ELR (cell line): ENCODE measurements at places on chromosomes 12 and 14.

DNA sequence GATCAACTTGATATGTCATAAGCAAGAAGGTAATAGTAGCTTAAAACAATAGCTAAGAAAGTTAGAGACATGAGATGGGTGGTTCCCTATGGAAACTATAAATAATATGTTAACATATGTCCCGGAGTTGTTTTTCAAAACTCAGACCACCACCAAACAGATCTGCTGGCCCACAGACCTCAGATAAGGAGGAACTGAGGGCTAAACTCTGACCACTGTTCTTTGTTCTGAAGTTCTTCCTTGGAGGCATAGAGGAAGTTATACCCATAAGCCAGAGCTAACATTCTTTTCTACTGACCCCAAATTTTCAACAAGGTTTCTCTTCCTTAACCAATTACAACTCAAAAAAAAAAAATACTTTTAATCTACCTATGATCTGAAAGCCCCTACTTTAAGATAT lies 156.1 kb upstream of the FSCB start:
- DNase-seq, result no peak

- DNase-seq, result no peak
Measured at GRCh38 chr14:100374270-100374669, 51.1 kb downstream of the SLC25A47 start.

DNA sequence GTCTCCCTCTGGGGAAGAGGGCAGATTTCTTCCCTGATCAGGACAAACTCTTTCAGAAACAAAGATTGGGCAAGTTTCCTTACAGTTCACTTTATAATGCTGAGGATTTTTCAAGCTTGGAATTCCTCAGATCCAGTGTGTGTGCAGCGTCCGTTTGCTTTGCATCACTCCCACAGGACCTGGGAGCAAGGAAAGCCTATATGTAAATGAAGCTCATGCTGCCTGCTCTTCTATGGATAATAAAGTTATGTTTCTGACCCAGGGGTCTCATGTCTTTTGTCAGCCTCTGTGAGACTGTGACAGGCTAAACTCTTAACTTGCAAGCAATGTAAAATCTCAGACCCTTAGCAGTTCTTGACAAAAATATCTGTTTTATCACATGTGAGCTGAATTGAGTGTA lies 41.6 kb downstream of the TRHDE start:
- no peak for DNase-seq

DNA sequence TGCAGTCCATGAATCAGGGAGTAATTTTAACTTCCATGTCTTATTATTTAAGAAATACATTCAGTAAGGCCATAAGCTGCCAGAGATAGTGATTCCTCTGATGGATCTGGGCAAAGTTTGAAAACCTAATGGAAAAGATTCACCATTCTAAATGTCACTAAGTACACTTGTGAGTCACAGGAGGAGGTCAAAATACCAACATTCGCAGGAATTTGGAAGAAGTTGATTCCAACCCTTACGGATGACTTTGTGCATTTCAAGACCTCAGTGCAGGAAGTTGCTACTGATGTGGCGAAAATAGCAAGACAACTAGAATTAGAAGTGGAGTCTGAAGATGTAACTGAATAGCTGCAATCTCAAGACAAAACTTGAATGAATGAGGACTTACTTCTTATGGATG lies 69.8 kb downstream of the OSBPL8 start:
- peak; percentile 9 for DNase-seq

DNA sequence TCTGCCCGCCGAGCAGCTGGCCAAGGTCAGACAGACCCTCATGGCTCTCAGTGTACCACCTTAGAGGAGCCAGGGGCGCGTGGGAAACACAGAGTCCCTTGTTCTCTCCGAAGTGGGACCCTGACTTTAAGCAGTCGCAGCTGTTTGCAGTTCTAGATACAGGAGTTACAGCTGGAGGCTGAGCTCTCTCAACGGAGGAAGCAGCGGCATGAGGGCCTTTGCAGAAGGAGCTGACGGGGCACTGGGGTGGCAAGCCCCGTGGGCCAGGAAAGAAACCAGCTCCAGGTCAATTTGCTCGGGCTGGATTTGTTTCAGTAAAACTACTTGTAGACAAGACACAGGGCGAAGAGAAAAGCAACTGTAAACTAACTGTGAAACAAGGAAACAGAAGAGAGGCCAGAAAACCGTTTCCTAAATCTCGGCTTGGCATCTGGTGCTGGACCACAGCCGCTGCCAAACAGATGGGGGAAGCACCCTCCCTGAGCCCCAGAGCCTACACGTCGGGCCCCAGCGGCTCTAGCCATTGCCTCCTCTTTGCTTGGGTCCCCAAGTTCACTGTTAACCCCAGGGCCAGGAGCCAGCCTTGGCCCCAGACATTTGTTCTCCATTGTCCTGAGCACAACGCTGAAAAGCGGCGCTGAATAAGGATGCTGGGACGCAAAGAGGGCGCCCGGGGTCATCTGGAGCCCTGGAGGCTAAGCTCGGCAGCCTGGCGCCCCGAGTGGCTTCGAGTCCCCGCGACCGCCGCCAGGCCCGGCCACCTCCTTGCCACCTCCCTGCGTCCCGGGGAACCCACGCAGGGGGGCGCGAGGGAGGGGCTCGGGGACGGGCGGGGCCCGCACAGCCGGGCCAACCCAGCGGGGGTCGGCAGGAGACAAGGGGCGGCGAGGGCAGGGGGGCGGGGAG lies 914 bp upstream of the PACS2 start:
- peak; percentile 26 for DNase-seq
